A549 (cell line): ENCODE measurements at places on chromosomes 6 and 20.

DNA sequence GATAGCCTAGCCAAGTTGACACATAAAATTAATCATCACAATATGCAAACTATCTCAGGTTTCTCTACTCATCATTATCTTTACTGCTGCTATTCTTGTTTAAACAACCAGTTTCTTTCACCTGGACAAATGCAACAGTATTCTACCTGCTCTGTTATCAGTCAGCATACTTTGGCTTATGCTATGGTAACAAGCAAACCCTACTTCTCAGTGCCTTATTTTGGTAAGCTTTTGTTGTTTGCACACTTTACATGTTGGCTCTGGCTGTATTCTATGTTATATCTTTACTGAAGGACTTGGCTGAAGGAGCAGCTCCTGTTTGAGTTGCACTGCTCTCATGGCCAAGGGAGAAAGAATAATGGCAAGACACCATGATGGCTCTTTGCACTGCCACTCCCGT, 463.1 kb downstream of the EPM2A start:
- no peak for DNase-seq

DNA sequence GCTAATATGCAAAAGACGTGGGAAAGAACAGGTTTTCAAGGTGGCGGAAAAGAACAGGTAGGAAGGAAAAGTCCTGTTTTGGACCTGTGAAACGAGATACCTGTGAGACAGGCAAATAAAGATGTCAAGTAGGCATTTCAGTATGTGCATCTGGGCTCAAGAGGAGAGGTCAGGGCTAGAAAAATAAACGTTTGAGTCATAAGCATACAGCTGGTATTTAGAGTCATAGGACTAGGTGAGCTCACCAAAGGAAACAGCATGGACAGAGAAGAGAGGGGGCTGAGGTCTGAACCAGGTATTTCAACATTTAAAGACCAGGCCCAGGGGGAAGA, 14.9 kb downstream of the MTFR2 start:
- DNase-seq: no peak

GRCh38 chr6:107699254-107699653, 124.9 kb downstream of the SCML4 start:
- no peak for DNase-seq

- no peak for DNase-seq
Observed at GRCh38 chr6:170487707-170488329, 65.3 kb downstream of the PSMB1 start.
